Uterus (tissue), 4 donors: ENCODE measurements at places on chromosomes 3 and 15.

DNA sequence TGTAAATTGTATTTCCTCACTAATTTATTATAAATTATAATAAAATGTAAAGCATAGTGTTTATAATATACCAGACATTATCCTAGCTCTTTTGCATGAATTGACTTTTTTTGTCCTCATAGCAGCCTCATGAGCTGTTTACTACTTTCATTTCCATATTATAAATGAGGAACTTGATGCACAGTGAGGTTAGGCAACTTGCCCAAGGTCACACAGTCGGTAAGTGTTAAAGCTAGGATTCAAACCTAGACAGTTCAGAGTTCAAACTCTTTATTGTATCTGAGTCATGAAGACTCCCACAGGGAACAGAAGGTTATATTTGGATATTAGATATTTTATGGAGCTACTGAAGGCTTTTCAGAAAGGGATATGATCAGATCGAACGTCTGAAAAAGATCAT lies 322.2 kb upstream of the SATB1 start:
- H3K27ac ChIP-seq = no peak overlapping the region
- H3K36me3 ChIP-seq = no peaks in the 10 kb centered on the region
- no peak overlapping the region for H3K4me3 ChIP-seq
- no peaks in the 10 kb centered on the region for H3K4me1 ChIP-seq
- no peaks in the 10 kb centered on the region for H3K27me3 ChIP-seq
- no peak for DNase-seq

DNA sequence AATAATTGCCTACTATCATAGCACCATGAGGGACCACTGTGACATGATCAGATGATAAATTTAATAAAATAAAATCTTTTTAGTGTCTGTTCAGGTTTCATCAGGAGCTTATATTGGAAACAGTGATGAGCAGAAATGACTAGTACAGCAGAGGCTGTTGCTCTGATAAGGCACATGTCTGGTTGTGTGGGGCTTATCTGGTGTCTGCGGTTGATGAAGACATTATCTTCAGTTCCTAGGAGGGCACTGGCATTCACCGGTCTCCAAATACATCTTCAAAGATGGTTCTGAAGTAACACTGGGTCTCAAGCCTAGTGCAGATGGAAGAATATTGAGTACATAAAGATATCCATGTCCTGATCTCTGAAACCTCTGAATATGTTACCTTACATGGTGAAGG lies 125.3 kb downstream of the SUCNR1 start:
- H3K36me3 ChIP-seq = no peaks in the 10 kb centered on the region
- no peaks in the 10 kb centered on the region for H3K4me1 ChIP-seq
- no peak overlapping the region for H3K27ac ChIP-seq
- no peak for DNase-seq
- H3K4me3 ChIP-seq = no peak overlapping the region

GRCh38 chr15:69731081-69731330 lies 278.4 kb downstream of the RPLP1 start:
- no peaks in the 10 kb centered on the region for H3K36me3 ChIP-seq
- no peaks in the 10 kb centered on the region for H3K27me3 ChIP-seq
- DNase-seq = no peak
- no peaks in the 10 kb centered on the region for H3K4me1 ChIP-seq
- H3K4me3 ChIP-seq = no peak overlapping the region

GRCh38 chr15:88624971-88625490 lies 3.9 kb downstream of the AEN start:
- no peaks in the 10 kb centered on the region for H3K27me3 ChIP-seq
- no peak overlapping the region for H3K4me3 ChIP-seq
- H3K36me3 ChIP-seq = no peaks in the 10 kb centered on the region
- no peak for DNase-seq

DNA sequence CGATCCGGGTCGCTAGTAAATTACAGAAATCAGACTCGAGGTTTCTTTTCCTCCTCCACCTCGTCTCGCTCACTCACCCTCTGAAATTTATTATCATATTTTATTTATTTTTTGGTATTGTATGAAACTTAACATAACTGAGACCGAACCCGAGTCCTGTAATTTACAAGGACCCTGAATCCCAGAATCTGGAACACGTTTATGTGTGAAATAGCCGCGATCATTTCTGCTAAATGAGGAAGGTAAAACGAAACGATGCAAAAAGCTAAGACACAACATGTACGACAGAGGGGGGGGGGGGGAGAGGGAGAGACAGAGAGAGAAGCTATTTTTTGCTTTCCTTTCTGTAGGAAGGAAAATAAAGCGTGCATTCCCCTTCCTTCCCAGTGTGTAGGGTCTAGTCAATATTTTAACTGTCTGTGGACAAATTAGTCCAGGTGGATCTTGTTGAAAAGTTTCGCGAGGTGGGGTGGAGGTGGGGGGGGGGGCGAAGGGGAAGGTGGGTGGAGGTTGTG lies 1.6 kb downstream of the BBX start:
- peak overlapping the region; percentile 65 for H3K4me3 ChIP-seq
- peaks cover 3% of the 10 kb centered on the region for H3K4me1 ChIP-seq
- peak overlapping the region; percentile 93 for H3K27ac ChIP-seq
- no peaks in the 10 kb centered on the region for H3K36me3 ChIP-seq

- H3K4me3 ChIP-seq = no peak overlapping the region
- H3K36me3 ChIP-seq = no peaks in the 10 kb centered on the region
- DNase-seq = no peak
- H3K4me1 ChIP-seq = no peaks in the 10 kb centered on the region
- no peaks in the 10 kb centered on the region for H3K27me3 ChIP-seq
These were observed 70.9 kb downstream of the IGSF11 start for GRCh38 chr3:118963711-118964110.

DNA sequence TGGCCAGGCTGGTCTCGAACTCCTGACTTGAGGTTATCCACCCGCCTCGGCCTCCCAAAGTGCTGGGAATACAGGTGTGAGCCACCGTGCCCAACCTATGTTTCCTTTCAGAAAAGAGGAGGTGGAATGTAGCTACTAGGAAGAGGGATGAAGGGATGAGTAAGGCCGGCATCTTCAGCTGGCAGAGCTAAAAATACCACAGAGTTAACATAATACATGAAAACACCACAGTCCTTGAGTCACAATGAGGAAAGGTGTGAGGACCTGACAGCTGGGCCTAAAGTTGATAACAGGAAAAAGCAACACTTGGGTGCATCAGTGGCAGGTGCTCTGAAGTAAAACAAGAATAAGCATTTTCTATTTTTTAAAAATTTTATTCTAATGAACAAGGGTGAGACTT lies 392.2 kb downstream of the DIPK2A start:
- H3K4me3 ChIP-seq = no peak overlapping the region
- no peaks in the 10 kb centered on the region for H3K4me1 ChIP-seq
- H3K27me3 ChIP-seq = no peaks in the 10 kb centered on the region
- no peak overlapping the region for H3K27ac ChIP-seq

GRCh38 chr3:42547401-42547945 lies 34.3 kb downstream of the SEC22C start:
- DNase-seq = peak; percentile 44
- no peak overlapping the region for H3K27ac ChIP-seq
- no peaks in the 10 kb centered on the region for H3K27me3 ChIP-seq
- no peak overlapping the region for H3K4me3 ChIP-seq
- H3K4me1 ChIP-seq = no peaks in the 10 kb centered on the region
- H3K36me3 ChIP-seq = no peaks in the 10 kb centered on the region

- no peak overlapping the region for H3K27ac ChIP-seq
- no peaks in the 10 kb centered on the region for H3K27me3 ChIP-seq
- H3K4me1 ChIP-seq = no peaks in the 10 kb centered on the region
- DNase-seq = no peak
- H3K4me3 ChIP-seq = no peak overlapping the region
These were observed 73.1 kb upstream of the PIAS1 start for GRCh38 chr15:67980773-67981685.

GRCh38 chr3:34212175-34212574 lies 413.7 kb downstream of the PDCD6IP start:
- no peak overlapping the region for H3K27ac ChIP-seq
- no peak overlapping the region for H3K4me3 ChIP-seq
- H3K27me3 ChIP-seq = no peaks in the 10 kb centered on the region
- DNase-seq = no peak
- H3K4me1 ChIP-seq = no peaks in the 10 kb centered on the region

DNA sequence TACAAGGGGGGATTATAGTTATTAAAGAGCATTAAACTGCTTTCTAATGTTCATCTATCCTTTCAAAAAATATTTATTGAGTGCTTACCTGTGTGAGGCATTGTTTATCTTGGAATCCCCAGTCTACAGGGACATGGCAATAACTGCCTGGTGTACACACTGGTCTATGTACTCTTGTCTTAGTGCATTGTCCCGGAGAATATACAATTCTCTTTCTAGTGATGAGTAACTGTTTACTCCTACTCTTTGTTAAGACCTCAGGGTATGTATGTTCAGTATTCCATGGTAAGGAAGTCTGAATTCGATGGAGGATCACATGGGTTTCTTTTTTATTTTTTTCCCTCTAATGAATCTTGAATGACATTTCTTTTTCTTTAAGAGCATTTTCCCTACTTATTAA lies 772.4 kb upstream of the NR2F2 start:
- H3K27ac ChIP-seq = no peak overlapping the region
- no peaks in the 10 kb centered on the region for H3K36me3 ChIP-seq
- H3K4me1 ChIP-seq = no peaks in the 10 kb centered on the region

DNA sequence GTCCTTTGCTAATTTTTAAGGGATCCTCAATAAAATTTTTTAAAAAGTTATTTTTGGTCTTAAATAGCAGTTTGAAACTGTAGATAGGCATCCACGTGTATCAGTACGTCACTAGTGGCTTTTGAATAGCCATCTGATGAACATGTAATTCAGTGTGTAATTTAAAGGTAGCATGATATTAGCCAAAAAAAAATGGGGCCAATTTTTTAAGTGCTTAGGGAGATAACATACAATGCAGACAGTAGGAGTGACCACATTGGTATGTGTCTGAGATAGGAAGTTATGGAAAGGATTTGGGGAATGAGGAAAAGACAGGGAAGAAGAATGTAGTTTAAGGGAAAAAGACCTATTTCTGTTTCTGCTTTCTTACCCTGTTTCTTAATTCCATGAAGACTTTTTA lies 2.5 kb downstream of the AP4E1 start:
- H3K36me3 ChIP-seq = no peaks in the 10 kb centered on the region
- no peak overlapping the region for H3K4me3 ChIP-seq
- no peaks in the 10 kb centered on the region for H3K27me3 ChIP-seq
- H3K4me1 ChIP-seq = no peaks in the 10 kb centered on the region

- no peaks in the 10 kb centered on the region for H3K4me1 ChIP-seq
- H3K36me3 ChIP-seq = no peaks in the 10 kb centered on the region
- H3K4me3 ChIP-seq = peak overlapping the region; percentile 48
- no peaks in the 10 kb centered on the region for H3K27me3 ChIP-seq
These were observed 140.8 kb downstream of the SMAD6 start for GRCh38 chr15:66842710-66843441.

GRCh38 chr3:81910244-81910852 lies 148.9 kb upstream of the GBE1 start:
- H3K4me1 ChIP-seq = no peaks in the 10 kb centered on the region
- no peak overlapping the region for H3K4me3 ChIP-seq
- H3K36me3 ChIP-seq = no peaks in the 10 kb centered on the region
- DNase-seq = no peak
- no peak overlapping the region for H3K27ac ChIP-seq

DNA sequence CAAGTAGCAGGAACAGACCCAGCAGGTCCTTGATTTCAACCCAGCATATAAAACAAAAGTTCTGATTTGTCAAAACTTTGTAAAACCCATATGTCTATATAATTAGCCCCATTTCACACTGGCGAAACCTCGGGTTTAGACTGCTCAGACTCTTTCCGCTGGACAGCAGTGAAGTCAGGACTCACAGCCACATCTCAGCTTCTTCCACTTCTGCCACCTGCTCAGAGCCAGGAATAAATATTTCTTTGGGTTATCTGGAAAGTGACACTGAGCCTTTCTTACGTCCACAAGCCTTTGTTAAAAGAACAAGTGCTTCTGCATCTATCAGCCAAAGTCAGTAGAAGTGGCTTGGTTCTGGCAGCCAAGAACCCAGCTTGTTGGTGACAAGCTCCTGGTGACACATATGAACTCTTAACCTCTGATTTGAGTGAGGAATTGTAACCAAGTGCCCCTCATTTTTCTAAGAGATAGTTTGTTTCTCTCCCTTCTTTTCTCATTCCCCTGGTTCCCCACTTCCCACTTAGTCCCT lies 118.1 kb upstream of the CHD2 start:
- no peak for DNase-seq
- H3K4me1 ChIP-seq = no peaks in the 10 kb centered on the region
- H3K4me3 ChIP-seq = no peak overlapping the region
- no peak overlapping the region for H3K27ac ChIP-seq
- no peaks in the 10 kb centered on the region for H3K27me3 ChIP-seq
- no peaks in the 10 kb centered on the region for H3K36me3 ChIP-seq

- no peaks in the 10 kb centered on the region for H3K4me1 ChIP-seq
- H3K4me3 ChIP-seq = no peak overlapping the region
These were observed 83.6 kb upstream of the GSK3B start for GRCh38 chr3:120177707-120178306.

DNA sequence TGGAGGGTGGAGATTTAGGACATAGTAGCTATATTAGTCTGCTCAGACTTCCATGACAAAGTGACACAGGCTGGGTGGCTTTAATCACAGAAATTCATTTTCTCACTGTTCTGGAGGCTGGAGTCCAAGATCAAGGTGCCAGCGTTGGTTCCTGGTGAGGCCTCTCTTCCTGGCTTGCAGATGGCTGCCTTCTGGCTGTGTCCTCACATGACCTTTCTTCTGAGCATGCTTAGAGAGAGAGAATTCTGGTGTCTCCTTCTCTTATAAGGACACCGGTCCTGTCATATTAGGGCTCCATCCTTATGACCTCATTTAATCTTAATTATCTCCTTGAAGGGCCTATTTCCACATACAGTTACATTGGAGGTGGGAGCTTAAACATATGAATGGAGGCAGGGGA lies 14.9 kb upstream of the SHC4 start:
- H3K4me1 ChIP-seq = no peaks in the 10 kb centered on the region
- no peaks in the 10 kb centered on the region for H3K27me3 ChIP-seq
- no peak overlapping the region for H3K27ac ChIP-seq
- no peaks in the 10 kb centered on the region for H3K36me3 ChIP-seq
- DNase-seq = no peak

DNA sequence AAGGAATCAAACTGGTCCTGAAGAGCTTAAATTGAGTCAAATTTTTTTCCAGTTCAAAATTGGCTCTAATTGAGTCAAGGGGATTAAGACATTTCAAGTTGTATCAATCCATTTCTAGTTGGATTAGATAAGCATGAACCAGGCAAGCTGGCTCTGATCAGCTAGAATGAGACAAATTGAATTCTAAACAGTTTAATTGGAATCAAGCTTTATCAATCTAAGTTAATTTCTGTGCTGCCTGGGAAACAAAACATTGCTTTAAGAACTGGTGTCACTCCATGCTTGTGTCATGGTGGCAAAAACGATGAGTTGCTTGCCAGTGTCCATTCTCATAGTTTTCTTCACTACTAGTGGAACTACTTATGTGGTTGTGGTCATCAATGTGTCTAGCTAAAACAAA lies 116.8 kb downstream of the TGFBR2 start:
- no peak for DNase-seq
- H3K4me1 ChIP-seq = no peaks in the 10 kb centered on the region
- no peak overlapping the region for H3K4me3 ChIP-seq

- H3K36me3 ChIP-seq = no peaks in the 10 kb centered on the region
- no peaks in the 10 kb centered on the region for H3K27me3 ChIP-seq
- no peak for DNase-seq
- no peak overlapping the region for H3K27ac ChIP-seq
- no peaks in the 10 kb centered on the region for H3K4me1 ChIP-seq
- no peak overlapping the region for H3K4me3 ChIP-seq
These were observed 369.3 kb upstream of the TRIM42 start for GRCh38 chr3:140308535-140308934.
